ENCODE measurements at places on chromosomes 13 and 19.

- DNase-seq: no peak
Measured at GRCh38 chr19:56699552-56699951, 28.0 kb upstream of the ZNF835 start.

DNA sequence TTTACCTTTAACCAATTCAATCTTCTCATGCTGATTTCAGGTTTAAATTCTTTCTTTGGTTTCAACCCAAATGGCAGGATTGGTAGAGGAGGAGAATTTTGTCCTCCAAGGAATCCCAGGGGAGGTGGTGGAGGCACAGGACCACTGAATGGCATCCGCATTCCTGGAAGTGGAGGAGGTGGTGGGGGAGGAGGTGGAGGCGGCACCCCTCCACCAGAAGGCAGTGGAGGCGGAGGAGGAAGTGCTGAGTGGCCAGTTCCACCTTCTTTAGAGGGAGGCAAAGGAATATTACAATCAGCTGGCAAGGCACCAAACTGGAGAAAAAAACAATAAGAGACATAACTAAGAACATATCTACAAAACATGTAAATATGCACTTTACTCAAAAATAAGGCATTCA is 192.9 kb downstream of the DIAPH3 start:
- no peak for DNase-seq

DNA sequence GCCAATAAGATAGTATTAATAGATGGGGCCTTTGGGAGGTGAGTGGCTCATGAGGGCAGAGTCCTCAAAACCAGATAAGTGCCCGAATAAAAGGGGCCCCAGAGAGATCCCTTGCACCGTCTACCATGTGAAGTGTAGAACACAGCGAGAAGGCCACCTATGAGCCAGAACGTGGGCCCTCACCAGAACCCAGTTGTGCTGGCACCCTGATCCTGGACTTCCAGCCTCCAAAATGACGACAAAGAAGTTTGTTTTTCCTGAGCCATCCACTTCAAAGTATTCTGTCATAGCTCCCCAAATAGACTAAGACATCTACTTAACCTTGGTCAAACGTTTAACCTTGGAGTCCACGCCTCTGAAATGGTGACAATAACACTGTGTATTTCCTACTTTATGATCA is 158.1 kb downstream of the EFNB2 start:
- no peak for DNase-seq

- DNase-seq: no peak
Measured at GRCh38 chr13:110294146-110294545, 12.8 kb downstream of the COL4A1 start.

DNA sequence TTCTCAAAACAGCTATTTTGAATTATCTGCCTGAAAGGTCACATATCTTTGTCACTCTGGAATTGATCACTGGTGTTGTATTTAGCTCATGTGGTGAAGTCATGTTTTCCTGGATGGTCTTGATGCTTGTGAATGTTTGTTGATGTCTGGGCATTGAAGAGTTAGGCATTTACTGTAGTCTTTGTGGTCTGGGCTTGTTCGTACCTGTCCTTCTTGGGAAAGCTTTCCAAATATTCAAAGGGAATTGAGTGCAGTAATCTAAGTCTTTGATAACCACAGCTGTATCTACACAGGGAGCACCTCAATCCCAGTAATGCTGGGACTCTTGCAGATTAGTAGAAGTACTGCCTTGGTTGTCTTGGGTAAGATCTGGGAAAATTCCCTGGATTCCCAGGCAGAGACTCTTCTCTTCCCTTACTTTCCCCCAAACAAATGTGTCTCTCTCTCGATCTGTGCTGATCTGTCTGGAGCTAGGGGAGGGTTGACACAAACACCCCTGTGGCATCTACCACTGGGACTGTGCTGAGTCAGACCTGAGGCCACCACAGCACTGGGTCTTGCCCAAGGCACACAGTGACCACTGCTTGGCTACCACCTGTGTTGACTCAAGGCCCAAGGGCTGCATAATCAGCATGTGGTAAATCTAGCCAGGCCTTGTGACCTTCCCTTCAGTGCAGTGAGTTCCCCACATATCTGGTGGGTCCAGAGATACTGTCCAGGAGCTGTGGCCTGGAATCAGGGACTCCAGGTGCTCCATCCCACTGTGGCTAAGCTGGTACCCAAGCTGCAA is 5.5 kb upstream of the CYP4F3 start:
- no peak for DNase-seq

DNA sequence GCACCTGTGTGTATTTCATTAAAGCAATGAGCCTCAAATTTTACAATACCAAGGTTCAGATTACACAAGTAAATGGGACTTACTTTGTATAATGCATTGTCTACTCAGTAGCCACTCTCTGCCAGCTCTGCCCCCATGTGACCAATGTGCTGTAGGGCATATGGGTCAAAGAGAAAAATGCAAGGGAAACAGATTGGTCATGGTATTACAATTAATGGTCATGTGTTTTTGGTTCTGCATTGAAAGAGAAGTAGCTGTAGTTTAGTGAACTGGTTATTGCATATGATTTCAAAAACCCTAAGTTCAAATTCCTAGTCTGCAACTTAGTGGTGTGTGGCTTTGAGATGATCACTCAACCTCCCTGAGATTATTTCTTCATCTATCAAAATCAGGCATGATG is 545.4 kb downstream of the SUCLA2 start:
- no peak for DNase-seq

DNA sequence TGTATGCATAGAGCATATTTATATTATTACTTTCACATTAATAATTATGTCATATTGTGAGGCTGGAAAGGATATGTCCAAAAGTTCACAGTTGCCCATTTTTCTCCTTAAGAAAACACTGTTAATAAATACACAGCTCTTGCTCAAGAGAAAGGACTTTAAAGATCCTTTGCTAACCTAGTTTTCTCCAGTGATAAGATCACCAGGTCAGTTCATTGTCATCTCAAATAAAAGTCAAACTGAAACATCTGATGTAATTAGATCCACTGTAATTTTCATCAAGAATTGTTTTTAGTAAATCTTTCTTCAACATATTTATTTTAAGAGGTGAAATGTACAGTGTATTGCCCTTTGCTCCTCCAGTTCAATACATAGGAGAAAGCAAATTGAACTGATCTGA is 82.8 kb upstream of the KLHL1 start:
- no peak for DNase-seq
